ENCODE measurements at places on chromosomes 5 and 9.

- DNase-seq: no peak
Observed at GRCh38 chr5:124655921-124656511, 90.4 kb downstream of the ZNF608 start.

DNA sequence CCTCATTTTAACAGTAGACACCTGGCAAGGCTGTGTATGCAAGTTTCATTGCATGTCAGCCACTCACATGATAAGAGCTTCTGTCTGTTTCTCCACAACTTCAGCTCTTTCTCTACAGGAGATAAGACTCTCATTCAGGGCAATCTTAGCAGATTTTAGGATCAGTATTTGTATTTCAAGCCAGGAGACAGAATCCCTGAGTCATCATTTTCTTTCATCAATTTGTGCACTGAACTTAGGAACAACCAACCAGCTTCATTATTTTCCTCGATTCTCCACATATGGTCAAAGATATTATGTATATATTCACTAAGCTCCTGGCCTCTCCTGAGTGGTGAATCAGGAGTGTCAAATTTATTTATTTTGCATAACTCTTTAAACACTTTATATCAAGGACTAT lies 181.8 kb upstream of the CCNH start:
- DNase-seq: no peak

DNA sequence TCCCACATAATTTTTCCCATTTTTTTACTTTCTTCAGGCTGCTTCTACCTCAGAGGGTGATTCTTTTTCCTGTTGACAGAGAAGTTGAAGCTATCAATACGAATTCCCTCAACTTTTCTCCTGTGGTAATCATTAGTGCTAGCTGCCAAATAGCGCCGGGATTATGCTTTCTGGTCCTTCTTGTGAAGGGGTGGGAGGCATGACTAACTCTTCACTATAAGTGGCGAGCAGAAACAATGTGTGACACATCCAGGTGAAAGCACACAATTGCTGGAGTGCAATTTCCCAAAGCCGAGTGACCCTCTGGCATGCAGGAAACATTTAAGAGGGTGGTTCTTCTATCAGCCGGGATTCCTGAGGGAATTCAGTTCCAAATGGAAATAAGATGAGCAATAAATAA lies 56.0 kb downstream of the TRPC7 start:
- DNase-seq: no peak

- no peak for DNase-seq
Observed at GRCh38 chr9:99307851-99308250, 85.8 kb downstream of the SEC61B start.

- DNase-seq: no peak
Observed at GRCh38 chr9:77938163-77938562, 93.4 kb downstream of the GNAQ start.

- no peak for DNase-seq
Observed at GRCh38 chr9:130823435-130823834, 11.6 kb upstream of the ABL1 start.

DNA sequence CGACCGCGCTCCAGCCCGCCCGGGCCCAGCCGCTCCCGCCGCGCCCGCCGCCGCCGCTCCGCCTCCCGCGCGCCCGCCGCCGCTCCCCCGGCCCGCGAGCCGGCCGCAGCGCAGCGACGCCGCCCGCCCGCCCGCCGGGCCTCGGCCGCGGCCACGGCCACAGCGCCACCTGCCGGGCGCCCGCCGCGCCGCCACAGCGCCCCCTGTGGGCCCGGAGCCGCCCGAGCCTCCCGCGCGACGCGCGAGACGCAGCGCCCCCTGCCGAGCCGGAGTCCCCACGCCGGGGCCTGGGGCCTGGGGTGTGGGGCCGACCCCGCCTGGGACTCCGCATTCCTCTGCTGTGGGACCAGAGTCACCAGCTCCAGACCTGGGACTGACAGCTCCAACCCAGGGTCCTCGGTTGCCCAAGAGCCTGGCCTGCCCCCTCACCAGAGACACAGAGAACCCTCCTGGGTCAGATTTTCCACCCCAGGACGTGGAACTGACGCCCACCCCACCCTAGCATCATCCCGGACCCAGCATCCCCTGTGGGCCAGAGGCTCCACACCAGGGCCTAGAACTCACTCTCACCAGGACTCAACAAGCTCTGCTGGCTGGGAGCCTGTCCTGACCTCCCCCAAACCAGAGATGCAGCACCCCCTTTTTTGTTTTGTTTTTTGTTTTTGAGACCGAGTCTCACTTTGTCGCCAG lies at the start of gene RAPGEF1:
RAPGEF1 (minus strand) TSS at position 118 of the 690 bp plus-strand sequence. CDS start 246 bp downstream, outside the sequence.
- peak; percentile 81 for DNase-seq

- no peak for DNase-seq
Observed at GRCh38 chr9:23342291-23342690, 483.7 kb downstream of the ELAVL2 start.

DNA sequence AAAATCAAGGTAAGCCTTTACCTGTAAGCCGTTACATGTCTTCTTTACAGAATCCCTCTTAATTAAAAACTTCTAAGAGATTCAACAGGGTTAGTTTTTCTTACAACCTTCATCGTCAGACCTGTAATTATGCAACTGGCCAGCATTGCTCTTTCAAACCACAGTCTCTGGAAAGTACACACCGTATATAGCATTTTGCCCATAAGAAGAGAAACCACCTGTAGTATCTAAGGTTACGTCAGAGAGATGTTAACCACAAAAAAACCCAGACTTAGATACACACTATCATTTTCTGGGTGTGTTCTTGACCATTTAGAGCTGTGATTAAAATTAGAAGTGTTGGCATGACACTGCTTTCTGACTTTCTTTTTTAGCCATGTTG lies 140.0 kb downstream of the MUSK start:
- DNase-seq: no peak
